ENCODE measurements at places on chromosomes 13 and 19.

DNA sequence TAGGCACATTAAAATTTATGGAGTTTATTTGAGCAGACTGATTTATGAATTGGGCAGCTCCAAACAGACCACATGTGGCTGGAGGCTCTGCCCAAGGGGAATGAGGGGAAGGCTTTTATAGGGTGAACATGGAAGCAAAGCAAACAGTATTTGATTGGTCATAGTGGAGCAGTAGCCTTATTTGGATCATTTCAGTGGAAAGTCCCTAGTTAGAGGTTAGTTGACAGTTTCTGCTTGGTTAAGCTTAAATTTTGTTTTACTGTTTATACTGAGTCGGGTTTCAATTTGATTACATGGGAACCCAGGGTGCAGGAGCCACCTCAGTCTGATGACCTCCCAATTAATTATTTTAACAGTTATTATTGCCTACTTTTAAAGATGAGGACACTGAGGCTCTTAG lies 140.5 kb downstream of the NDFIP2 start:
- DNase-seq = no peak

GRCh38 chr19:49573425-49573824 lies 6.9 kb downstream of the NOSIP start:
- no peak for DNase-seq

DNA sequence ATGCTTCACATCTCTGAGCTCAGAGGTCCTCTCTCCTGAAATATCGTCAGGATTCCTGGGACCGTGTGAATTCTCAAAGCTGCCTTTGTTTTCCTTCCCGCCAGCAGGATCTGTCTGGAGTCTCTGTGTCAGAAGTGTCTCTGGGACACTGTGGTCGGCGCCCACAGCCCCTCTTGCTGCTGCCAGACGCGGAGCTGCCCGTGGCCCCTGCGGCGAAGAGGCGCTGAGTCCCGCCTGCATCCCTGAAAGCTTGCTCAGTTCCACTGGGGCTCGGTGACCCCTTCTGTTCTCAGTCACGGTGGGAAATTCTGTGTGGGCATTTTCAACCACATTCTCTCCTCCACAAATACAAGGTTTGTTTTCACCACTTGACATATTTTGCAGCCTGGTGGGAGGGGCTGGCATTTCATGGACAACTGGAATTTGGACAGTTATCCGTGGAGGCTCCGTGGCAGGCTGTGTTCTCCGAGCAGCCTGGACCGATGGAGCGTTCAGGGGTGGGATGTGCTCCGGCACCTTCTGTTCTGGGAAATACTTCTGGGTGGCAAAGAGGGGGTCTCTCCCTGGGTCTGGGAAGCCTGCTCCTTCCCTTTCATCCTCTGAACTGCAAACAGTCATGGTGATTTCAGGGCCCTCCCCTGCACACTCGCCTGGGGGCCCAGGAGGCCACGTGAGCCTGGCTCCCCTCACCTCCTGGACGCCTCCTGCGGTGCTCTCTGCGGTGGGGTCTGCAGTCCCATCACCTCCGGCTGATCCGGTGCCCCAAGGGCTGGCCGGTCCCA lies 42.6 kb upstream of the GRTP1 start:
- no peak for DNase-seq

- DNase-seq = no peak
Measured at GRCh38 chr19:46449228-46449627, 20.5 kb upstream of the PNMA8C start.

DNA sequence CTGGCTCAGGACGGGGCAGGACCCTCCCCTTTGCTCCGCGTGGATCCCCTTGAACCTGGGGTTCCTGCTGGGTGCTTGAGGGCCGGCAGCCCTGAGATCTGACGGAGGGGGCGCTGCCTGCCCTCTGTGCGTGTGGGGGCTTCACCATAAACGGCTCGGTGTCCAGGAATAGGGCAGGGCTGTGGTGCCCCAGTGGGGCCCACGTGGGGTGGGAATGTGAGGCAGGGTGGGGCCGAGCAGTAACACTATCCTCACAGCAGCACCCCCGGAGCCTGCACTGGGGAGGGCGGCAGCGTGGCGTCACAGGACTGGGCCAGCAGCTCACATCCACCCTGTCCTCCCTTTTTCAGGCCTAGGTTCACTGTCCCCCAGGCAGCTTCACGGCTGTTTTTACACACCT lies 38.0 kb downstream of the GAS6 start:
- no peak for DNase-seq

DNA sequence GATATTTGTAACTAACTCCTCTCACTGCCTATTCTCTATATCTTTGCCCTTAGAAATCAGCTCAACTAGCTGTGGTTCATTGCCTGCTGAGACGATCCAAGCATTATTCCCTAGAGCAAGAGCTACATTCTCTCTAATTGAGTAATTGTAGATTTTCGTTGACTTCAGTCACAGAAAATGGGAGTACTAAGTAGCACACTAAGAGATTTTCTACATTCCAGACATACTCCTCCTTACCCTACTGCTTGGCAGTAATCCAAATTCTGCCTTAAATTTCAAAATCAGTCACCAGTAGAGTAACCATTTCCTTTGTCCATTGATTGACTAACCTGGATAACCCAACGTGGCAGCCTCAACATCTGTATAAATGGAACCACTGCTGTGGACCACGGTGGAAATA lies 1786.8 kb downstream of the SLITRK5 start:
- DNase-seq = no peak

GRCh38 chr13:30341815-30342570 lies 34.6 kb upstream of the KATNAL1 start:
- DNase-seq = no peak

- no peak for DNase-seq
Measured at GRCh38 chr19:2532252-2533071, 56.5 kb downstream of the GADD45B start.

DNA sequence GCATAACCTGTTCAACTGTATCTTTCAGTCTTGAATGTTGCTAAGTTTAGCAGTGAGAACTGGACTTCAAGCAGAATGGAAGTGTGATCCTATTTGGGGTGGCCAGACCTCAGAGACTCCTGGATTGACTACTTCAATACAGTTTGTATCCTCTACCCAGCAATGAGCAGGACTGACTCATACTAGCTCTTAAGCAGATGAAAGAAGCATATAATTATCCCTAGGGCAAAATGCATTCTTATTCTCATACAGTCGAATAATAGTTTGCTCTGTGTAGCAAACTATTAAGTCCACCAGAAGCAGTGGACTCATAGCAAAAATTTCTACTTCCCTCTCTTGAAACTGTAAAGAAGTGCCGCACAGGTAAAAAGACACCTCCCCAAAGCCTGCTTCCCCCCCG lies 46.4 kb upstream of the FAM216B start:
- DNase-seq = no peak

GRCh38 chr19:18991006-18991405 lies 42.3 kb downstream of the SUGP2 start:
- DNase-seq = no peak

DNA sequence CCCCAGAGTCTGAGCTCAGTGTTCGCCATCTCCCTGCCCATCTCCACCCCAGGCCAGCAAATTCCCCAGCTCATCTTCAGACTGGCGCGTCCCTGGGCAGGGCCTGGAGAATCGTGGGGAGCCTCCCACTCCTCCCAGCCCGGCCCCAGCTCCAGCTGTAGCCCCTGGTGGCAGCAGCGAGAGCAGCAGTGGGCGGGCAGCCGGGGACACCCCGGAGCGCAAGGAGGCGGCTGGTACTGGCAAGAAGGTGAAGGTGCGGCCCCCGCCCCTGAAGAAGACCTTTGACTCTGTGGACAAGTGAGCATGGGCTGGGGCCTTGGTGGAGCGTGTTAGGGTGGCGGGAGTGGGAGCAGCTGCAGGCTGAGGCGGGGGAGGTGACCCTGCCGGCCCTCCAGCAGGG lies 8.4 kb upstream of the PRR19 start:
- DNase-seq = no peak

DNA sequence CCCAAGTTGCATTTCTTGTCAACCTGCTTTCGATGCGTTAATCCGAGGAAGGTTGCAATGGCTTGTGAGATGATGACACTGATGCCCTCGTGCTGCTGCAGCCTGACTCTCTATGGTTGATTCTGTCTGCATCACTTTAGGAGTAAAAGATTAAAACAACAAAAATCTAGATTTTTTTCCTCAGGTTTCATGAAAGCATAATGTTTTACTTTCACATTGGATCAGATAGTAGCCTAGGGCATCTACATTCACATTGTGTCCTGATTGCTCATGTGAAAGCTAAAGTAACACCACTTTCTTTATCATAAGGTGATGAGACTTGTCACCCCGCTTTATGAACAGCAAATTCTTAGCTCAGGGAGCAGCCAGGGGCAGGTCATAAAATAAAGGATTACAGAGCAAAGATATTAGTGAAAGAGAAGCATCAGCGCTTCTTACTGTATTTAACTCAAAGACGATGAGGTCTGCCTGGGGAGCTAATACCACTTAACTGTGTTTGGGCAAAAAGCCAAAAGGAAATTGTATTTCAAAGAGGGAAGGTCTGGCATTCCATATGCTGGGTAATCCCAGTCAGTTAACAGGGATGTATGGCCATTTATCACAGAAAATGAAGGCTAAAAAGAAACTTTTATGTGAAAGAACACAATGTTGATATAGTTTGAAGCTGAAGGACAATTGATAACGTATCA lies 270.5 kb downstream of the GPC6 start:
- DNase-seq = no peak

- no peak for DNase-seq
Measured at GRCh38 chr13:40247845-40248244, 418.6 kb downstream of the FOXO1 start.

DNA sequence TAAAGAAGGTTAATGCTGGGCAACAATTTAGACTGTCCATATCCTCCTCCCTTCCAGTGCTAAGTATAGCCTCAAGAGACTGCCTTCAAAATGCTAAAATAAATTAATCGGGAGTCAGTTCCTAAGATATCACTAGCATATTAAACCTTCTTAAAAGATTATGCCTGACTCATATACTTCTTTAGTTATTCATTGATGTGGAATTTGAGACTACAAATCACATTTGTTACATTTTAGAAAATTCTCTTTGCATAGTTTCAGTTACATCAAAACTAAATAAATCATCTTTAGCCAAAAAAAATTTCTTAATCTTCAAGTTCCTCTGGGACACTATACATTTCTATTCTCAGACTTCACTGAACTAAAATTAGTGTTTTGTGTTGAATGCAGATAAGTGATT lies 769.1 kb downstream of the PCDH9 start:
- DNase-seq = no peak

- DNase-seq = no peak
Measured at GRCh38 chr13:46170687-46171086, 11.3 kb downstream of the LCP1 start.

GRCh38 chr19:33448159-33448516 lies 73.5 kb downstream of the PEPD start:
- DNase-seq = no peak

DNA sequence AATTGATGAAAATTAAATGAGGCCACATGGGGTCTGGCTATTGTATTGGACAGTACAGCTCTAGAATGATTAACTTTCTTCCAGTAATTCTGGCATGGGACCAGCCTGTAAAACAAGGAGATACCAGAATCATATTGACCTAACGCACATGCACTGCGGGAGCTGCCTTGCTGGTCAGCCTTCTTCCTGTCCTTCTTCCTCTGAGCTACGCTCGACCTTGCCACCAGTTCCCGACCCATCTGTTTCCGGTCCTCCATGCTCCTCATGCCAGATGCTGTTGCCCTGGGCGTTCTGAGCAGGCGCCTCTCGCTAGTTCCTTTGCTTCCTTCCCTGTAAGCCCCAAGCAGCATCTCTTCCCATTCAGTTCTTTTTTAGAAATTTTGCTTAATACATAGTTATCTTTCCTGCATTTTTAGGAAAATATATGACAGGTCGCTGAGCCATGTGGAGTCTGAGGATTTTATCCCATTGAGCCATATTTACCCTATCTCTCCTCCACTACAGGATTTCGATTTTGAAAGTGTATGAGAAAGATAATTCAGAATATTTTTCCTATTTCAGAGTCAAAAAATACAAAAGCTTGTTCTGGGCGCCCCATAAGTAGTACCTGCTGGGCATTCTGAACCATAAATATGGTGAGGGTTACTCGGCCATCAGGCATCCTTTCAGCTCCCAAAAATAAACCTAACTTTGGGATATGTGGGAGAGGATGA lies 38.6 kb downstream of the TNFRSF19 start:
- DNase-seq = no peak

DNA sequence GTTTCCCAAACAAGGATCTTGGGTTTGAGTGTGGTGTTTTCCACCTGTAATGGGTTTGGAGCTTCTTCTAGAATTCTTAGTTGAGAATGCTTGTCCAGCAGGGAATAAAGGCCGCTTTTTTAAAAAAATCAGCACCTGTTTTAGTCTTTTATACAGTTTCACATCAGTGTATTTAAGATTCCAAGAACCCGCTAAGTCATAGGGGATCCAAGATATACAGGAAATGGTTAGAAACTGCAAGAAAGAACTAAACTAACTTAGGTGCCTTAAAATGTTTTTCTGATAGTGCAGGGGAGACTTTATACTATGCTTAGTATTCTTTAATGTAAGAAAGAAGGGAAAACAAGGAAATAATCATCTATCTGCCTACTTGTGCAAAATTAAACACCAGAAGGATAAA lies 74.7 kb downstream of the C13orf42 start:
- no peak for DNase-seq

- peak; percentile 47 for DNase-seq
Measured at GRCh38 chr19:10553943-10554381, 10.3 kb downstream of the ATG4D start.

- DNase-seq = no peak
Measured at GRCh38 chr13:66477816-66478215, 752.3 kb downstream of the PCDH9 start.

- DNase-seq = no peak
Measured at GRCh38 chr19:44757735-44758505, 9.4 kb downstream of the BCL3 start.

DNA sequence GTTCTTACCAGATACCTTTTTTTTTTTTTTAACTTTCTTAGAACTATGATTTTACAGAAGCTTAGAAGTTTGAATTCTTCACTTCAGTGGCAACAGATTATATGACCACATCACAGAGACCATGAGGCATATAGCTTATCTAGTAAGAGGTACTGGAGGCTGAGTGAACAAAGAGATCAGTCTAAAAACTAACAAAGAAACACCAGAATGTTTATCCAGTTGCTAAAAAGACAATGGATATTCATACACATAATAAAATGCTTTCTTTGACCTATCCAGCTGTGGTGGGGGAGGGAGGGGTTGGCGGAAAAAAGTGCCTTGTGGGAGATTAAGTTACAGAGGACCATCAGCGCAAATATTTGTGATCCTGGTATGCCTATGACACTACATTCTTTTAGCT lies 34.7 kb upstream of the SLITRK6 start:
- no peak for DNase-seq

GRCh38 chr19:47188507-47189033 lies 42.4 kb downstream of the BBC3 start:
- DNase-seq = no peak

DNA sequence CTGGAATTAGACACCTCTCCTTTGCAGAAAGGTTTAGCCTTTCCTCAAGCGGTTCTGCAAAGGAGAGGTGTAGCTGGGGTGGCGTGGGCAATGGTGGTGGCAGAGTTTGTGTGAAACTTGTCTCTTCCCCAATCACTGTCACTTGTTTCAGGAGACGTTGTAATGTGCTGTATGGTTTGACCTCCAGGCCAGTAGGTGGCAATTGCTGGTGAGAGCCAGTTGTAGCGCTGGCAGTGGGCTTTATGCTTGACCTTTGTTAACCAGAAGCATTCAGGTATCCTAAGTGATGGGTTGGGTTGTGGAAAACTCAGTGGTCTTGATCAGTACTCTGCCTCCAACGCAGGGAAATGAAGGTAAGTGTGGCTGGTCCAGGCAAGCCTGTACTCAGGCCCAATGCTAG lies 12.7 kb upstream of the LILRA5 start:
- no peak for DNase-seq

- no peak for DNase-seq
Measured at GRCh38 chr19:30631033-30631370, 258.8 kb downstream of the ZNF536 start.

- DNase-seq = no peak
Measured at GRCh38 chr13:45851171-45851921, at the start of gene SIAH3. Gene SIAH3, minus strand, starts transcription at chr13:45851753. Its CDS starts 124 bp downstream, at chr13:45851629.

All from T-helper 9 cell (primary cell).